ENCODE measurements at places on chromosomes 5 and 9.

- no peak for DNase-seq
Observed at GRCh38 chr9:95736891-95737522, 138.5 kb upstream of the ERCC6L2 start.

DNA sequence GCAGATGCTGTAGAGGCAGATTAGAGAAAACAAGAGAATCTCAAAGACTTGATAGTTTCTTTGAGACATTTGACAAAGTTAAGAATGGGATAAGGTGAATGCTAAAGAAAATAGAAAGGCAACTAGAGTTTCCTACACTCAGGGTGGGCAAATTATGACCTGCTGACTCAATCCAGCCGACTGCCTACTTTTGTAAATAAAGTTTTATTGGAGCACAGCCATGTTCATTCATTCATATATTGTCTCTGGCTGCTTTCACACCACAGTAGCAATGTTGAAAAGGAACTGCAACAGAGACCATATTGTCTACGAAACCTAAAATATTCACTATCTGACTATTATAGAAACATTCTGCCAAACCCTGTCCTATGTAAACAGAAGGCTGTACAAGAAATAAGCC, 37.6 kb upstream of the TARS1 start:
- no peak for DNase-seq

DNA sequence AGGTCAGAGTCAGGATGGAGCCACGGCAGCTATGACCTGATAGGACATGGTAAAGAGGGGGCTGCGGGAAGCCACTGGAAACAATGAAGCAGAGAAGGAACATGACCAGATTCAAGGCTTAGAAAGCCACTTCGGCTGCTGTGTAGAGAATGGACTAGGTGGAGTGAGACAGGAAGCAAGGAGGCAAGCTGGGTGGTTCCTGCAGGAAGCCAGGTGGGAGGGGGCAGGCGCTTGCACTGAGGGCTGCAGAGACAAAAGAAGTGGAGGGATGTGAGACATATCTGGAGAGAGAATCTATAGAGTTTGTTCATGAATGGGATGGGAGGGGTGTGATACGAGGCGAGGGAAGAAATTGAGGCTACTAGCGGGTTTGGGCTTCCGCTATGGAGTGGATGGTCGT, 19.0 kb upstream of the N4BP3 start:
- no peak for DNase-seq

GRCh38 chr9:76369583-76369982, 24.6 kb downstream of the RFK start:
- DNase-seq: peak; percentile 76

DNA sequence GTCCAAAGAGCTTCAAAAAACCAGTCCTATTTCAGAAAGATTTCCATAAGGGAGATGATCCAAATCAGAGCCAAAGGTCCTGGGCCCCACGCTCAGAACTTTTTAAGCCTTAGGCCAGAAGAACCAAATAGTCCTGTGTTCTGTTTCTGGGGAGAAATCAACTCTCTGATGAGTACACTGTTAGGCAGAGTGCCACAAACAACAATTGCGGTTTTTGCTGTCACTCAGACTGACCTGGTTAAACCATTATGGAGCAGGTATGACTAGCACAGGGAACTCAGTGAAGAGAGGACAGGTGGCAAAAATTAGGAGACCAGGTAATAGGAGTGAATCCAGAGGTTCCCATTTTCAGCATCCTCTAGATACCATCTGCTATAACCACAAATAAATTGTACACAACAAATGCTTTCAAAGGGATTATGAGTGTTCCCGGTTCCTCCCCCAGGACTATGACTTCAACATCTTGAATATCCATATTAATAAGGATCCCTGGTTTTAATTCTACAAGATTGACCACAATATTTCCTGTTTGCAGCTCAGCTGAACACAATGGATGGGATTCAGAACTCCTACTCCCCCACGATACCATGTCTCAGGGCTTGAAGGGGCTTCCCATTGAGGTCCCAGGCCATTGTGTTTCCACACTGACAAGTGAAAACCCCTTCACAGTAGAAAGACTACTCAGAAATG, 52.1 kb upstream of the FREM1 start:
- no peak for DNase-seq

DNA sequence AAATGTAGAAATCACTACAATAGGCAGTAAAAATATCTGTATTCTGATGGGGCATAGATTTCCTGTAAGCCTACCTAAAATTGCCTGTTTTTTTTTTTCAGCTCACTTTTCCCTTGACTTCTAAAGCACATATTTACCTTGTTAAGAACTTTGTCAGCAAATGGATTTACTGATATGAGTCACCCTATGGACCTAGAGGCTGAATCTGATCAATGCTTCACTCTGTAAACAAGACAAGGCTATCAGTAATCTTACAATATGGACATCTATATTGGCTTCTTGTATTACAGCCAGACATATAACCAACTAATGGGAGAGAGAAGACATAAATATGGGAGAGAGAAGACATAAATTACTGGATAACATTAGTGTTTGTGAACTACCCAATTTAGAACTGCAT, 792.7 kb upstream of the CHD1 start:
- no peak for DNase-seq

DNA sequence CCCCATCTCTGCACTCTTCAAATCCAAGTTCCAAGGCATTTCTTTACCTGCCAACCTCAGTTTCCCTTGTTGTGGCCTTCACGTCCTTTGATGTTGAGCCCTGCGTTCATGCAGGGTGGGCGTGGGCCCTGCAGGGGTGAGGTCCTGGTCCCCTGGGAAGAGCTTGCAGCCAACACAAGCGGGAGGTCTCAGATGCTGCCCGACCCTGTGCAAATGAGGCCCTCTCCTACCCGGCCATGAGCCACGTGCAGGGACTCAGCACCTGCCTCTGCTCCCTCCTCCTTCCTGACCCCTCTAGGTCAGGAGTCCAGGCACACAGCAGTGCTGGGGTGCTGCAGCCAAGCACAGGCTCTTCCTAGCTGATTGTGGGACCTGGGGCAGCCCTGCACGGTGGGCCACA, 124.5 kb downstream of the ADAMTS2 start:
- no peak for DNase-seq

GRCh38 chr5:179154991-179155955, 95.1 kb downstream of the ZNF354C start:
- no peak for DNase-seq

GRCh38 chr9:120538339-120538738, 41.6 kb downstream of the CDK5RAP2 start:
- DNase-seq: no peak

DNA sequence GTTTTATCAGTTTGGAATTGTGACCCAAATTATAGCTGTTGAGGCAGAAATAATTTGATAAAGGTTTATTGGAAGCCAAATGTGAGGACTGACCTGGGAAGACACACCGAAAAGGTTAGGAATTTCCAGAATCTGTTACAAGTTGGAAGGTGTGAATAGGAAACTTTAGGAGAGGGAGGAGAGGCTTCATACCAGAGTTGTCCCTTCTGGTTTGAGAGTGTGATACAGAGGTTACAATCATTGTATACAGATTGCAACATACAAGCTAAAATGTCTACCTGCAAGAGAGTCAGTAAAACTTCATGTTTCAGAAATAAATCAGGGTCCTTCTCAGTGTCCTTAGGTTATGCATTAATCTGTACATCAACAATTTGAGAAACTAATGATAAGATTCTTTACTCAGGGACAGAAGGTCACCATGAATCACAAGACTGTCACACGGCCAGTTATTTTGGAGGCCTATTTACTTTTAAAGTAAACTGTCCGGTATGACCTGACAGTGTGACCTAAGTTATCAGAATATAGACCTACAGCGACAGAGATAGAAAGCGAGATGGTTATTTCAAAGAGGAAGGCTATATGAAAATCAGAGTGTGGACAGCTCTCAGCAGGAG, 204.9 kb upstream of the CTNND2 start:
- DNase-seq: no peak

DNA sequence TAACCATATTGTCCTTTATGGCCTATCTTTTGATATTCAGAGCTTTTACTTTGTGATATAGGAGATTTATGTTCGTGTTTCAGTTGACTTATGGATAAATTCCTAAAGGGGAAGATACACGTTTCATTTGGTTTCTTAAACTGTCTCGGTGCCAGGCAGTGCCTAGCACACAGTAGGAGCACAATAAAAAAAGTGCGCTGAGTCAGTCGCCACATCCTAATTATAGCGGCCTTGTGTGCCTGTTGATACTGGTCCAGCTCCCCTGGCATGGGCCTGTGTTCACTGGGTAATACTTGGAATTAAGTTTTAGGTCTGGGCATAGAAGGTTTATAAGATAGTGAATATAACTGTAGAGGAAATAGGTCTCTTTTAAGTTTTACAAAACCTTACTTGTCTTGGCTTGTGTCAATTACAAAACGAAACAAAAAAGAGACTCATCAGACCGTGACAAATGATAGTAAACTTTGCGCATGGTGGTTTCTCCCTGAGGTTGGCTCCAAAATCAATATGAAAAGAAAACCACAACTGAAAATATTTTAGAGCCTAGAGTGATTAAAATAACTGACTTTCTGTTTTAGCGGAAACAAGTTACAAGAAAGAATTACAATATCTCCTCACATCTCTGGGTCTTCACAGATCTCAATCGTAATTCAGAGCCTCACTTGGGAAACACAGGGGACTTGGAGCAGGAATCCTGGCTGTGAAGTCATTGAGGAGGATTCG, 84.8 kb downstream of the MVB12B start:
- peak; percentile 37 for DNase-seq

DNA sequence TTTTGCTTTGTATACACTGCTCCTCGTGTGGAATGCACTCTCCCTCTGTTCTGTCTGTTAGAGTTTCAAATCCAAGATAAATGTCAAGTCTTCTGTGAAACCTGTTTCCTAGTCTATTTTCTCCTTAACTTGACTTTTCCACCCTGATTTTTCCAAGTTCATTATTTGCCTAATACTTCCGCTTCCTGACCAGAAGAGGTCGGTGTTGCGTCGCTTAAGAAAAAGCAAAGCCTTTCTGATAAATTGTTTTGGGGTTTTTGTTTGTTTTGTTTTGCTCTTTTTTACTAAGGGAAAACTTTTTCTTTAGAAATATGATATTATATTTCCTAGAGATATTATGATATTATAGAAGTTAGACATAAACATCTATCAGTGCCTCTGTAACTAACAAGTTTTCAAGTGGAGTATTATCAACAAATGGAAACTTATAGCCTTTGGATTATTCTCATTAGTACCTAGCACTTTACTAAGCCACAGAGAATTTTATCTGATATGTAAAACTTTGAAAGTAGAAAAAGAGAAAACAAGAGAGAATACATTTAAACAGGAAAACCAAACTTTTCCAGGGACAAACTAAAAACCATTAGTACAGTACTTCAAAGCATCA, 55.8 kb downstream of the PHAX start:
- peak; percentile 51 for DNase-seq

GRCh38 chr5:68240202-68240601, 24.6 kb downstream of the PIK3R1 start:
- no peak for DNase-seq

DNA sequence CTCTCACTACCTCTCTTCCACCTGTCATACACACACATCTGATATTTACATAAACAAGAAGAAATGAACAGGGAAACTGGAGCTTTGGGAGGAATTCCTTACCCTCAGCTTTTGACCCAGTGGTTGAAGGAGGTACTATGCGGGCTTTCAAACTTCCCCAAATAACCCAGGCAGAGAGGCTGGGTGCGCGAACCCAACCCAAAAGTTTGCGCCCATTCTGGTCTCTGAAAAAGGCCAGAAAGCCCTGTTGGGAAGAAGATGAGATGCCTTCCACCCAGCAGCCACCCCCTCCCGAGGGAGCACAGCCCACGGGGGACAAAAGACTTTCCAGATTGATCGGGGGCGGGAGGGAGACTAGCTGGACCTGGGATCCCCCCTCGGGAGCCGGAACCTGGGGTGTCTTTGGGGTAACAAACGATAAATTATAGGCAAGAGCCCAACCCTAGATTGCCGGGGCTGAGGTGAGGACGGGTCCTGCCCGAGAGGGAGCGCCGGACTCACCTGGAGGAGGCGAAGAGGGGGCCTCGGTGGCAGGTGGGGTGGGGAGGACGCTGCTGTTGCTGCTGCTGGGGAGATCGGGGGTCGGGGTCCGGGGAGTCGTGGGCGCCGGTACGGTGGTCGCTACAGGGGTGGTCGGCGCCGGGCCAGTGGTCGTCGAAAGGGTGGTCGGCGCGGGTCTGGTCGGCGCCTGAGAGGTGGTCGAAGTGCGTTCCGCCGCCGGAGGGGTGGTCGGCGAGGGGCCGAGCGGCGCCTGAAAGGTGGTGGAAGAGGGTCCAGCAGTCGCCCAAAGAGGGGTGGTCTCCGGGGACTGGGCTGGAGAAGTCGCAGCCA, 798 bp downstream of the MEGF9 start:
- DNase-seq: no peak

GRCh38 chr5:35319333-35320002, 89.2 kb upstream of the PRLR start:
- DNase-seq: no peak

DNA sequence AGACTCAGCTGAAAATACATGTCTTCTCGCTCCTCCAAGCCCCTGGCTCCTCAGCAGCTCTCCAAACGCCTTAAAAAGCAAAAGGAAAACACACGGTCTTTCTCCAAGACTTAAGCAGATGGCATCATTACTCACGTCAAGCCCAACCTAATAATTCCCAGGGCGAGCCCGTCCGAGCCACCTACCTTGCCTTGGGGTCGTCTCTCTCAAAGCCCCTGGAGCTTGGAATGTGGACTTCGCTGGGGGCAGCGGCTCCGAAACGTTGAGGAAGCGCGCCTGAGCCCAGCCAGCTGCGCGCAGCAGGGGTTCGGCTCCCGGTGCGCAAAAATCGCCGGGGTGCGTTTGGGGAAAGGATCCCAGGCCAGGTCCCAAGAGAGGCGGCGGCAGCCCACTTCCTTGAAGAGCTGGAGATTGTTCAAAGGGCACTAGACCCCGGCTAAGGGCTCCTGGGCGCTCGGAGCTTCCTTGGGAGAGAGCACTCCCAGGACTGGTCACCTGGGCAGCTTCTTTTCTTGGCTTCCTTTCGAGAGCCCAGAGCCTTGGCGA, 395 bp downstream of the DRD1 start:
- no peak for DNase-seq

DNA sequence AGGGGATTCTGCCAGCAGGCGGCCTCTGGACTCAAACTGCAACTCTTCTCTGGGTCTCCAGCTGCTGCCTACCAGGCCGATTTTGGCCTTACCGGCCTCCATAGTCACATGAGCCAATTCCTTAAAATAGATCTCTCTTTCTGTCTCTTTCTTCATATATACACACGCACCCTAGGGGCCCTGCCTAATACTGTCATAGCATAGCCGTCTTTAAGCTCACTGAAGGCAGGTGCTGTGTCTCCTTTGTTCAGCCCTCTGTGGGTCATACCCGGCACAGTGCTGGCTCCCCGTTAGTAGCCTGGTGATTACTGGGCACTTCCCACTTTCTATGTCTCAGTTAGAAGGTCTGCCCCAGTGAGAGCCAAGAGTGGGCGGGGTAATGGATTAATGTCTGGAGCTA, 140.9 kb downstream of the HSPA4 start:
- DNase-seq: no peak

DNA sequence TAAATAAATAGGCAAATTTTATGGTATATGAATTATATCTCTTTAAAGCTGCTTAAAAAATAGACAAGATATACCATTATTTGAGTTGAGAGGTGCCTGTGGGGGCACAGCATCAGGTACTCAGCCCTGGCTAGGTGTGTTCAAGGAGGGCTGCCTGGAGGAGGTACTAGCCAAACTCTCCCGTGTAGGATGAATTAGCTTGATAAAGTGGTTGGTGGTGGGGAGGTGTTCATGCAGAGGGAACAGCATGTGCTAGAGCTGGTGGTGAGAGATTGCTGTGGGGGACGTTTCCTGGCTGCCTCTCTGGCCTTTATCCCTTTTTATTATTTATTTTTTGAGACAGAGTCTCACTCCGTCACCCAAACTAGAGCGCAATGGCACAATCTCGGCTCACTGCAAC, 23.2 kb upstream of the NCS1 start:
- no peak for DNase-seq

Data from SW480 (cell line).